ENCODE measurements at places on chromosomes 3 and 15. TPM values are rescaled to one million over a fixed set of nuclear protein-coding genes. Genes with fewer than 3 reads are reported as not detected.

DNA sequence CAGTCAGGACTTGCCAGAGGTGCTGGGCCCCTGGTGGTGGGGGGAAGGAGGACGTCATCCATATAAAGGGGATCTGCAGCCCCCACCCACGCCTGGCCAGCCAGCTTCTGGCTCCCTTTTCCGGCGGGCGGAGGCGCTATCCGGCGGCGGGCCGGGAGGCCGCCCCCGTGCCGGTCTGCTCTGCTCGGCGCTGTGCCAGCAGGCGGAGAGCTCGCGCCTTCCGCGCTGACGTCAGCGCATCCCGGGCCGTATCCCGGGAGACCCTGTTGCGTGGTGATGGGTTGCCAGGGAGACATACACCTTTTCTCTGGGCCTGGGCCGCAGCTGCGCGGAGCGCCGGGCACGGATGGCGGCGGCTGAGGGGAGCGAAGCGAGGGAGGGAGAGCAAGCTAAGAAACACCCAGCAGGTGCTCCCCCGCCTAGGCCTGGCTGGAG is 1.1 kb downstream of the FAM131A start:
- no peak for DNase-seq
- H3K4me3 ChIP-seq: peak overlapping the region; percentile 92
- peaks cover 5% of the 10 kb centered on the region for H3K36me3 ChIP-seq
- H3K27ac ChIP-seq: no peak overlapping the region
- H3K27me3 ChIP-seq: peaks cover 5% of the 10 kb centered on the region

DNA sequence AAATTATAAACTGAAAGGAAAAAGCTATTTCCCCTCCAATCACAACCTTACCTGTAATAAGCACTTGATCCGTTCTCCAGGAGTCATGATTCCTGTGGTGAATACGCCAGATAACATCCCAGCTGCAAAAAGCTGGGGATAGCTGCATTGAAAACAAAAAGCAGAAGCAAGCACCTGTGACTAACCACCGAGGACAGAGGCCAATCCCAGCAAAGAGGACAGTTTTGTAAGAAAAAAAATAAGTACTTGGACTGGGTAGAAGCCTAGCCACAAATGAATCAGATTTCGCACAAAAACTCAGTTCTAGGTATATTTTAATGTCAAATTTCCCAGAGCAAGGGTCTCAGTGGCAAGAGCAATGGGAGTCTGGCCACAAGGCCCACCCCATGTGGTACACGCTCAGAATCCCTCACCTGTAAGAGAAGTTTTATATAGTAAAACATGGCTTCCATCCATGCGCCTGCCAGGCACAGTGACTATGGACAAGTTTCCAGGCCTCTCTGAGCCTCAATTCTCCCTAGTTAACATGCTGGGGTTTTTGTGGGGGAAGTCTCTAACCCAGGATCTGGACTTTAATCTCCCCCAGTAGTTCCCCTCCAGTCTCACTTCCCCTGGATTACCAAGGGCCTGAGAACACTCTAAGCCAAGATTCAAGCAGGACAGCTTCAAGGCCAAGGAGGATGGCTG is 19.2 kb downstream of the SLC25A20 start:
- no peak overlapping the region for H3K27ac ChIP-seq
- H3K4me1 ChIP-seq: no peaks in the 10 kb centered on the region
- H3K36me3 ChIP-seq: no peaks in the 10 kb centered on the region
- no peaks in the 10 kb centered on the region for H3K27me3 ChIP-seq
- no peak for DNase-seq
- H3K4me3 ChIP-seq: no peak overlapping the region

DUOXA2 gene
- not detected for total RNA-seq

ST3GAL6 gene
- total RNA-seq: 17.9 TPM

ATP8B4 gene
- 0.18 TPM for total RNA-seq

SYNPR gene
- not detected for total RNA-seq
